ENCODE measurements at places on chromosomes 1 and 21. TPM values are rescaled to one million over a fixed set of nuclear protein-coding genes. Genes with fewer than 3 reads are reported as not detected.

DNA sequence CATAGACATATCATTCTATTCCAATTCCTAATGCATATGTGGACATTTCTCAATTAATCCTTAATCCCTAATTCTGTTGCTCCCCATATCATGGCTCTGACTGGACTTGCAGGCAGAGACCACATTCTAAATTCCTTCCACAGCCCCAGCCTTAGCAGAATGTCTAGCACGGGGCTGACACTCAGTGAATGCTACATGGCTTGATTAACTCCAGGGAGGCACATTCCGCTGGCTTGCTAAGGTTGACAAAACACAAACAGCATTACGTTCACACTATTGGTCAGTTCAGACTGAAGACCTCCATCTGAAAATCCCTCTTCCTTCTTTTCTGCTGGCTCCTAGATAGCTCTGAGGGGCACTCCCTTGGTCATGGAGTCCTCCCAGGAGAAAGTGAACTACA is 119.4 kb downstream of the ASTN1 start:
- no peak for DNase-seq

DNA sequence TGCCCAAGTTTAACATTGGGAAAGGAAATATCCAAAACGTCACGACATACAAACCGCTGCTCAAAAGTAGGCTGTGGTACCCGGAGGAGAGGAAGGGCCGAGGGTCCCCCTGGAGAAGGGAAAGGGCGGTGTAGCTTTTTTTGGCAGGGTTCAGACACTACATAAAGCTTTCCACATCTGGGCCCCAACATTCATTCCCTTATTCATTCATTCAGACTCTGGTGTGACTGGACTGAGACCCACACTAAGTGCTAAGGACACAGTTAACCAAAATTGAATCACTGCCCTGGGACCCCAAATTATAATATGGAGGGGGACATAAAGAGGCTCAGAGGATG is 10.3 kb upstream of the COL8A2 start:
- DNase-seq = no peak

- DNase-seq = no peak
These were observed 140.3 kb downstream of the PLPP3 start for GRCh38 chr1:56438901-56439551.

DNA sequence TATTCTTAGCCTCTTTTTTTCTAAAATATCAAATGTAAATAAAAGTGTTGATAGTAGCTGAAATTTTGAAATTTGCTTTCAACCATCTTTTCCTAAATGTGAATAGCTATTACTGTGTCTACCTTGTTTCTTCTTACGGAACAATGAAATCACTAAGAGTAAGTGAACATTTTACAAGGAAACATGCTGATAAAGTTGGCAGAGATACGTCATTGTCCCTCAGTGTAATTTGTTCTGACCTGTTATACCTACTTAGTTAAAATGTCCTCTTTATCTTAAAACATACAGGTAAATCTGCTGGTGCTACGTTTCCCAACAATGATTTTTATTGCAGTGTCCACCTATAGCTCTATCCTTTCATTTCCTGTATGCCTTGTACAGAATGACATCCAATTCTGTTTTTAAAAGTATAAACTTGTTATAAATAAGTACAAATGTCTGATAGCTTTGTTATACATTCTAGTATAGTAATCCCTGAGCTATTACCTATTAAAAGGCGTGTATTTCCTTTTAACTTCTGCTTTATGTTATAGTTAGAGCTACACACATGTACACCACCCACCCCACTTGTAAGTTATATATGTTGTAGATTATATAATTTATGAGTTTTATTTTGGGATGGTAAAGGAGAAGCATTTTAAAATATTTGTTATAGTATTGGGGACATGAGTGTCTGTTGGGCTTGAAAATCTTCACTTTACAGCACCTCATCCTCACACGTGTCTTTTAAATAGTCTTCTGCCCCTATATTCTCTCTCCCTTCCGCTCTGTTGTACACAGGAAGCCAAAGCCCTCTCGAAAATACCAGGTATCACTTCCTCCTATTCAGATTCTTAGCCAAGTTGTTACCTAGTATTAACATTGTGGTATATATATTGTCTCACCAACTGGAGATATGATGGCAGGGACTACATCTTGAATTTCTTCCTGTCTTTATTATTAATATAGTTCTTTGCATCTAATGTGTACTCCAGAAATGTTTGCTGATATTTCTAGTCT is 25.2 kb downstream of the LAMC1 start:
- DNase-seq = no peak

- DNase-seq = no peak
These were observed 34.7 kb downstream of the WASF2 start for GRCh38 chr1:27455139-27455811.

GRCh38 chr1:25854554-25854953 is 4.7 kb downstream of the AUNIP start:
- DNase-seq = no peak

GRCh38 chr1:151718011-151718431 is 1.4 kb upstream of the CELF3 start:
- no peak for DNase-seq

DNA sequence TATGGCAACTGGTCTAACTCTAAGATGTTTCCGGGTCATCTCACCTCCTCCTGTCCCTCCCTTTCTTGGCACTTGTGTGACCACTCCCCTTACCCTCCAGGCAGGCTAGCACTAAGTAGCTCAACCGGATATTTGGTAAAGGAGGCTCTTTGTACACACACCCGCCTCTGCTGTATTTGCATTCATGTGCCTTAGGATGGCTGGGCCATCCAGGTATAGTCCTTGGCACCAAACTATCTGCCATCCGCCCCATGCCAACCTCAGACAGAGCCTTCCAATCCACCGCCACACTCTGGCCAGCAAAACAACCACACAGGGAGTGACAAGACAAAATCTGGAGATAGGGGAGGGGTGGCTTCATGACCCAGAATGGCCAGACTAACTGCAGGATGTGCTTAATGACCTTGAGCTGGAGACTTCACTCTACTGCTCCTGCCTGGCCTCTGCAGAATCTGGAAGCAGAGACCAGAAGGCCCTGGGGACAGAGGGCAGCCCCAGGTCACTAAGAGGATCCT is 59.5 kb downstream of the CDK18 start:
- DNase-seq = peak; percentile 51

DNA sequence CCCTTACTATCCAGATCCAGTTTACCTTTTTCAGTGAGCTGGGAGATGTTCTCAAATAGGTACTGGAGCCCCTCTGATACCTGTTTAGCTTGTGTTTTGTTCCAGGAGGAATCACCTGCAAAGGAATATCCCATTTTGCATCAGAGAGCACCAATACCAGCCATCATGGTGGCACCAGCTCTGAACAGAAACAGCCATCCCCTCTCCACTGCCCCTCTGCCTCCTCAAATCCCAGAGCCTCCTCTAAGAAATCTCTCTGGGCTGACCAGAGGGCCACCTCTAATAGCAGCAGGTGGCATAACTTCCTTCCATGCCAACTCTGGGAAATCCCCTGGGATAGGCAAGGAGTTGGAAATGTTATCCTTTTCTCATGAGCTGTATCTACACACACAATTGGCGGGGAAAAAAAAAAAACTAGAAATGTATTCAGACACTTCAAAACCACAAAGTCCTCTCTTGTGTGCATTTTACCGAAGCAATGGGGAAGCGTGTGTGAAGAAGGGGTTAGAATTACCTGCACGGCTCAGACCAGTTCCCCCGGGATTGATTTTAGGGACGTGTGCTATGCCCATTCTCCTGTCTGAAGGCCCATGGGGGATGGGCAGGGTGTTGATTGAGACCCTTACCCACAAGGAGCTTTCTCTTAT is 2.4 kb downstream of the PGLYRP4 start:
- no peak for DNase-seq

- DNase-seq = no peak
These were observed 2.8 kb downstream of the RAB4A start for GRCh38 chr1:229273507-229274232.

- peak; percentile 78 for DNase-seq
These were observed 2.3 kb upstream of the BSND start for GRCh38 chr1:54996359-54996868.

GRCh38 chr1:212638492-212639151 is 30.1 kb downstream of the ATF3 start:
- no peak for DNase-seq

GRCh38 chr1:4309676-4310320 is 344.6 kb upstream of the AJAP1 start:
- DNase-seq = no peak

GRCh38 chr1:164609089-164609488 is 50.1 kb downstream of the PBX1 start:
- DNase-seq = no peak

GRCh38 chr1:16153096-16153998 is 2.5 kb downstream of the EPHA2 start:
- no peak for DNase-seq

GRCh38 chr1:5815211-5815610 is 177.0 kb downstream of the NPHP4 start:
- no peak for DNase-seq

- no peak for DNase-seq
These were observed 21.9 kb downstream of the ERG start for GRCh38 chr21:38476385-38476784.

GRCh38 chr21:25871566-25871965 is 136.8 kb downstream of the GABPA start:
- no peak for DNase-seq

- no peak for DNase-seq
These were observed 17.1 kb upstream of the ALG6 start for GRCh38 chr1:63350320-63350719.

- DNase-seq = no peak
These were observed 15.8 kb downstream of the IVL start for GRCh38 chr1:152924191-152924590.

- no peak for DNase-seq
These were observed 398.7 kb downstream of the PLPP3 start for GRCh38 chr1:56180520-56181190.

DNA sequence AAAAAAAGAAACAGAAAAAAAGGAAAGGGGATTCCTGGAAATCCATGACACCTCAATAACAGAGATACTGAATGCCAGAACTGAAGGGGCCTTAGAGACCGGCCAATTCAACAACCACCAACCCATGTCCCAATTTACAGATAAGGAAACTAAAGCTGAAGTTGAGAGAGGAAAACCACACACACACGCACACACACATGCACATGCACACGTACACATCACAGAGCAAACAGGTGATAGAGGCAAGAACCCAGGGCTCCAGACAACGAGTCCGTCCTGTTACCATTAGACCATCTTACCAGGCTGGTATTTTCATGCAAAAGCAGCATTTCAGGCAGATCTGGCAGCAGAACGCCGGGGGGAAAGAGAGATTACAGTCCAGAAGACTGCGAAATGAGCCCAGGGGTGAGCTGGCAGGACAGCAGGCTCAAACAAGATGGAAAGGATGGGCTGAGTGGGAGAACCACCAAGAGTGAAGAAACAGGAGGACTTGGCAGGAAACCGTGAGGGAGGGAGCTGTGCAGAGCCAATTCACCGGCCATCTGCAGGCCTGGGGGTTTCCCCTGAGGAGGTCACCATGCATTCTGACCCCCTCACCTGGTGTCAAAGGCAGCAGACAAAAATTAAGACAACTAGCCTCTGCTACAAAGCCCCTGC is 43.5 kb downstream of the PAFAH2 start:
- DNase-seq = peak; percentile 28

Gene LDLRAD1
- total RNA-seq = not detected

Gene RUNX3
- not detected for total RNA-seq

Gene PTPN22
- 0.36 TPM for total RNA-seq

Gene WNT3A
- 0.45 TPM for total RNA-seq

Gene AGO4
- total RNA-seq = 60.4 TPM

Gene BRINP3
- 33.2 TPM for total RNA-seq

Gene NBPF8
- total RNA-seq = 11.4 TPM

Gene RBP7
- not detected for total RNA-seq

Gene UBQLN4
- total RNA-seq = 21.9 TPM
